NCI-H1436 (cell line): ENCODE measurements at places on chromosomes 16 and 17.

DNA sequence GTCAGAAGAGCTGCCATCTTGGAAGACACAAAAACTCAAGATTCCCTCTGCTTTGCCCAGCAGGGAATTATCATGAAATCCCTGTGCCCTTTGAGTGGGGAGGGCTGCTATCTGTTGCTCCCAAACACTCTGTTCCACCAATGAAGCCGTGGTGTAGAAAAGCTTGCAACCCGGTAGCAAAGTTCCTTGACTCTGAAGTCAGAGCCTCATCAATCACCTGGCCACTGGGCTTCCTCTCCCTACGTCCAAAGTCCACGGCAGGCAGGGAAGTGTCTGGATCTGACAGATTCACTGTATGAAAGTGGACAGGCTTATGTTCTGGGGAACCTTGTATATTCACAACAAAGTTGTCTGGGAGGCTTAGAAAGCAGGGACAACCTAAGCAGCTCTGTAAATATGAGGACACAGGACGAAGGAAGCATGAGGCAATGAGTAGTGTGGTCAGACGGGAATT is 343.3 kb downstream of the SLC39A11 start:
- DNase-seq: no peak

GRCh38 chr17:9557857-9558256 is 17.8 kb downstream of the STX8 start:
- DNase-seq: no peak

DNA sequence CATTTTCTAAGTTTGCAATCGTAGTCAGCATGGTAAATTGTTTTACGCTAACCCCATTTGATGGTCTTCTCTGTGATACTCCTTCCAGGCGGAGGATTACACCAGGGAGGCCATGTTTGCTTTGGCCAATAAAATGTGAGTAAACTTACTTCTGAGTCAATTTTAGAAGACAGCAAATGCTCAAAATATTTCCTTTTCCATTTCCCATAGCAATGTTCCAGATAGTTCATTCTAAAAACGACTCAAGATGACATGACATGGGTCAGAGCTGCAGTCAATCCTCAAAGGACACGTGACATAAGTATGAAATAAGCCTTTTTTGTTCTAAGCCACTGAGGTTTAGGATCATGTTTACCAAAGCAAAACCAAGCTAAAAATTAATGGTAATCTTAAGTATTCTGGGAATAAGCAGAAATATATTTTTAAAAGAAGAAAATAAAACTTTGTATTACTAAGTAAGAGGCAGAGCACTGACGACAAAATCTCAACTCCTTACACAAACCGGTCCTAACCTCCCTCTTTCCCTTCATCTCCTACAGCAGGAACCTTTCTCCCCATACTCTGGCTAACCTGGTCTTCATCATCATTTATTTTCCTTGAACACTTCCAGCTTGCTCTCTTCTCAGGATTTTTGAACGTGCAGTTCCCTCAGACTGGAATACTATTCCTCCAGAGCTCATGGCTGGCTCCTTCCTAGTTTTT is 266.2 kb downstream of the CEP112 start:
- DNase-seq: no peak

DNA sequence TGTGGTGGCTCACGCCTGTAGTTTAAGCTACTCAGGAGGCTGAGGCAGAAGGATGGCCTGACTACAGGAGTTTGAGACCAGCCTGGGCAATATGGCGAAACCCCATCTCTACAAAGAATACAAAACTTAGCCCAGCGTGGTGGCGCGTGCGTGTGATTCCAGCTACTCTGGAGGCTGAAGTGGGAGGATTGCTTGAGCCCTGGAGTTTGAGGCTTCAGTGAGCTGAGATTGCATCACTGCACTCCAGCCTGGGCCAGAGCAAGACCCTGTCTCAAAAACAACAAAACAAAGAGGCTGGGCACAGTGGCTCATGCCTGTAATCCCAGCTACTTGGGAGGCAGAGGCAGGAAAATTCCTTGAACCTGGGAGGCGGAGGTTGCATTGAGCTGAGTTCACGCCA is 7.0 kb upstream of the CSNK1D start:
- no peak for DNase-seq

- no peak for DNase-seq
These were observed 12.7 kb upstream of the CRHR1 start for GRCh38 chr17:45771271-45771959.

DNA sequence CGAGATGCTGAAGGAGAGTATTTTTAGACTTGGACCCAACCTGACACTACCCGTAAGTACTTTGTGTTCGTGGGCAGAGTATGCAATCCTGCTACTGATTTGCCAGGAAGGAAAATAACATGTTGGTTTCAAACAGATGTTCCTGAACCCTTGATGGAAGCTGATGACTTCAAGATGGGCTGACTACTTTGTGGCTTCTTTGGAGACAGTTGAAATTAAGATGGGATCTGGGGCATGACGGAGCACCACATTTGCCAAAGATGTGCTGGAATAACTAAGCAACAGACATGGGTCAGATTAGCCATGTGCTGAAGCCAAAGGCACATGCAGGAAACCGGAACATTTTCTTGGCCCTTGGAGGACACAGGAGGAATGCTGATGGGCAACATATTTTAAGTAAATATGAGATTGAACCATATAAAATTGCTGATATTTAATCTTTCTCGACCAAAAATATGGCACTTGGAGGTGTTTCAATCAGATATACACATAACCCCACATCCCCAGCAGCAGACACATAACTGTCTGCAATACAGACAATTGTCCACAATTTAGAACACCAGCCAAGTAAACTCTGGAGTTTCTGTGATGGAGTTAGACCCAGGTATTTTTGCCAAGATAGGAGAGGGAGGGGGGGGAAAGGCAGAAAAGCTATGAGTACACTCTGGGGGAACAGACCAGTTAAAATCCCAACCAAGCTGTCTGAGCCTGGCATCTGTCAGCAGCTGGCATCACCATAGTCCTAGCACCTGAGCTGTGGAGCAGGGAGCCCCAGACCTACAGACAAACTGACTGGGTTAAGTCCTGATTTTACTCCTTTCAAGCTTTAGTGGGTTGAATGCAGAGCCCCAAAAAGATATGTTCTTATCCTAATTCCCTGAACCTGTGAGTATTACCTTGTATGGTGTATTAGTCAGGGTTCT is 329.4 kb upstream of the CDH5 start:
- DNase-seq: no peak
